ENCODE measurements at places on chromosomes 7 and 10. TPM values are rescaled to one million over a fixed set of nuclear protein-coding genes. Genes with fewer than 3 reads are reported as not detected.

The PVRIG gene
- not detected for total RNA-seq

GRCh38 chr10:59126991-59127390, 49.5 kb upstream of the PHYHIPL start:
- DNase-seq, result no peak

GRCh38 chr7:129949292-129950133, 3.2 kb downstream of the UBE2H start:
- DNase-seq, result no peak

The METTL2B gene
- total RNA-seq, result 21.9 TPM

DNA sequence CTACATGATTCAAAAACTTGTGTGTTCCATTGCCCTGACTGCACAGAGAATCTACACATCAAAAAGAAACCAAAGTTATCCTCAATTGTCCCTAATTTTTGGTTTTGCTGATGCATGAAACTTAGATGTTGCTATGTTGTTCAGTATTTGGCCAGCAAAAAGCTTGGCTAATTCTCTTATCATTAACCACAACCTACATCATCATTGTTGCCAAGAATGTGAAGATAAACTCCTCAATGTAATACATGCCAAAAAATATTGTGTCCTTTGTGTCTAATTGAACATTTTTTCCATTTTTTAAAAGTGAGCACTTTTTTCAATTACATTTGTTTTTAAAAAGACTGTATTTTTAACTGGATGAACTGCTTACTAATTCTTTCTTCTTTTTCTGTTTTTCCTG, 268.0 kb upstream of the SEMA3D start:
- no peak for DNase-seq

DNA sequence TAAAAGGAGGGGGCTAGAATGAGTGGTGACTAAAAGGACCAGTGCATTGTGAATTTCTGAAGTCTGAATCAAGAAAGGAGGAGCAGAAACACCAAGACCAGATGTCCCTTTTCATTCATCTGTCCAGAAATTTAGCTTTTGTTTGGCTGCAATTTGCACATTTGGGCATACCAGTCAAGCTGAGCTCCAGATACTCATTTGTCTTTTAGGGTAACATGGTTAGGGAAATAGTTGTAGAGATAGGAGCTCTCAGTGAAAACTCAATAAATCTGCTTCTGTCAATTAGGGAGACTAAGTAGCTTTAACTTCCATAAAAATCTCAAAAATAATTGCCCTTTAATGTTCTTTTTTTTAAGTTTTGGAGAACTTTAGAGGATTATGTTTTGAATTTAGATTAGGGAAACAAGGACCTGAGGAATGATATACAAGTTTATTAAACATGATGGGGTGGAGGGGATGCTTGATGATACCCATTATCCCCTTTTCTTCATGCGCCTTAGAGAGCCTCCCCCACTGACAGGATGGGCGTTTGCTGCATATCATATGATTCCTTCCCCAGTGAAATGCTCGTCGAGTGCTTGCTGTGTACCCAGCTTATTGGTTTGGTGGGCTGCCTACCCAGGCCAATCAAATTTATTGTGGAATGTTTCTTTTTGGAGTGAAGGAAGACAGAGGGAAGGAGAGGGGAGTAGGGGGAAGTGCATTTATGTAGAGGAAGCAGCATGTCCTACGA, 50.7 kb upstream of the RPA3 start:
- DNase-seq, result no peak

DNA sequence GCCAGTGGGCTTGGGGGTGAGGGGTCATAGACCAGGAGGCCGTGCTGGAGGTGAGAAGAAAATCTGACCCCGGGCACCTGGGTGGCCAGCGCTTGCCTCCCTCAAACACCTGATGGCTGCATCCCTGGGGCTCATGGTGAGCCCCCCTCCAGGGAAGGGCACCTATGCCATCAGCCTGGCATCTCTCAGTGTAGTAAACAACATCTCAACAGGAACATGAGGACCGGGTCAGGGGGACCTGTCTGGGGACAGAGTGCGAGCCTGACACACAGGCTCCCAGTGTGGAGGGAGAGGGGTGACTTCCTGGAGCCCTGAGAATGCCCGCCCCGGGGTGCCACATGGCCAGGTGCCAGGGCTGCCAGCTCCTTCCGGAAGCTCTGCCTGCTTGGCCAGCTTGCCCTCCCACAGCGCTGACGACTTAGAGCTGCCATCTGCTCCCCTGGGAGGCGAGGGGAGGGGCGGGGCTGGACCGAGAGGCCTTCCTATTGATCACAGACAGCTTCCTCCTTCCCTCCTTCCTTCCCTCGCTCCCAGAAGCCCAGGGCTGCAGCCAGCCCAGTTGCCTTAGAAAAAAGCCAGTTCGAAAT, 12.3 kb downstream of the STX1A start:
- peak; percentile 73 for DNase-seq

The PRXL2A gene
- 123 TPM for total RNA-seq

GRCh38 chr10:103540722-103541121, 47.2 kb downstream of the NEURL1 start:
- DNase-seq, result no peak

GRCh38 chr7:154364170-154364569, 312.0 kb downstream of the DPP6 start:
- no peak for DNase-seq

- peak; percentile 80 for DNase-seq
Measured at GRCh38 chr10:17643339-17643754, 604 bp upstream of the STAM start.

GRCh38 chr10:95290461-95291364, at the start of gene PDLIM1:
Gene PDLIM1 (minus strand): TSS chr10:95291003. CDS start chr10:95290915, 88 bp downstream.
- DNase-seq, result peak; percentile 88

All from heart left ventricle (tissue), 16 donors.